Osteocyte (in vitro differentiated cells): ENCODE measurements at places on chromosomes 6 and 20. TPM values are rescaled to one million over a fixed set of nuclear protein-coding genes. Genes with fewer than 3 reads are reported as not detected.

The CEP57L1 gene
- total RNA-seq: 11.0 and 13.2 TPM in 2 replicates

The OPRL1 gene
- 1.6 and 2.1 TPM in 2 replicates for total RNA-seq

The SLC22A3 gene
- total RNA-seq: not detected in 2 replicates

The NKAIN2 gene
- total RNA-seq: 17.8 and 28.0 TPM in 2 replicates

The RIMS1 gene
- 23.5 and 24.7 TPM in 2 replicates for total RNA-seq

The TP53TG5 gene
- not detected in 2 replicates for total RNA-seq

The HLA-DPA1 gene
- 1.8 and 2.0 TPM in 2 replicates for total RNA-seq

The HRH3 gene
- total RNA-seq: not detected in 2 replicates

The BPIFB4 gene
- total RNA-seq: not detected in 2 replicates

- H3K36me3 ChIP-seq: no peaks in the 10 kb centered on the region
- no peak for DNase-seq
- H3K4me1 ChIP-seq: no peaks in the 10 kb centered on the region
- no peak overlapping the region for H3K4me3 ChIP-seq
- peaks cover 31% of the 10 kb centered on the region for H3K27me3 ChIP-seq
These were observed 13.6 kb upstream of the GATA5 start for GRCh38 chr20:62489186-62489931.

GRCh38 chr20:17859616-17860232 lies 108.9 kb downstream of the SNX5 start:
- no peak overlapping the region for H3K4me3 ChIP-seq
- no peak overlapping the region for H3K27ac ChIP-seq
- peaks cover 8% of the 10 kb centered on the region for H3K4me1 ChIP-seq
- DNase-seq: no peak

DNA sequence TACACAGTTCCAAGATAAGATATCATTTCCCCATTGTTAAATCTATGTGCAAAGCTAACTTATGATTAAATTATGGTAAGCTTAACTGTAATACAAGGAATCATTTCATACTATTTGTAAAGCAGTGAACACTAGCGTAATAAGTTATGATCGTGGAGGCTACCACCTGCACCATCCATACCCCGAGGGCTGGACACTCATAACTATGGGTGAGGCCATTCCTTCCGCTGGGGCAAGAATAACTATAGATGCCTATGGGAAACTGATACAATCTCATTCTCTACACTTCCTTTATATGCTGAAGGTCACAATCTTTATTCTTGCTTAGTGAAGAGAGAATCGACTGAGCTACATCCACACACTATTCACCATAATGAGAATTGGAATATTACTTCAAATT lies 916.0 kb upstream of the FLRT3 start:
- no peak overlapping the region for H3K27ac ChIP-seq
- DNase-seq: no peak
- no peaks in the 10 kb centered on the region for H3K36me3 ChIP-seq
- H3K27me3 ChIP-seq: peaks cover 3% of the 10 kb centered on the region

DNA sequence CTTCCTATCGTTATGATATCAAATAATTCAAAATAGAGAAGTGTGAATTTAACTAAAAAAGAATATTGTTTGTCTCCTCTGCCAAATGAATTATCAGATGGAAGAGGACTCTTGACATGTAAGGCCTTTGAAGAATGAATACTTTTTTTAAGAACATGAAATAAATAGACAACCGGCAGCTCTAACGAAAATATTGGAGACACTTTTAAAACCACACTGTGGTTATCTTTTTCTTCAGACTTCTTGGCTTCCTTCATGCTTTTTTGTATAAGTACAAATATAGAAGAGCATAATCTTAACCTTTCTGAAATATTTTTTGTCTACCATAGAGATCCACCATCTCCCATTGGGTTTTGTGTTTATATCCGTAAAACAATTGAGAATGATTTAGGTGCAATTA lies 115.2 kb upstream of the SCGN start:
- DNase-seq: no peak
- no peak overlapping the region for H3K27ac ChIP-seq
- no peak overlapping the region for H3K4me3 ChIP-seq
- H3K36me3 ChIP-seq: peaks cover 32% of the 10 kb centered on the region

GRCh38 chr6:142566628-142567396 lies 265.0 kb downstream of the ADGRG6 start:
- no peak overlapping the region for H3K4me3 ChIP-seq
- no peak overlapping the region for H3K27ac ChIP-seq
- H3K36me3 ChIP-seq: no peaks in the 10 kb centered on the region
- peaks cover 20% of the 10 kb centered on the region for H3K4me1 ChIP-seq

DNA sequence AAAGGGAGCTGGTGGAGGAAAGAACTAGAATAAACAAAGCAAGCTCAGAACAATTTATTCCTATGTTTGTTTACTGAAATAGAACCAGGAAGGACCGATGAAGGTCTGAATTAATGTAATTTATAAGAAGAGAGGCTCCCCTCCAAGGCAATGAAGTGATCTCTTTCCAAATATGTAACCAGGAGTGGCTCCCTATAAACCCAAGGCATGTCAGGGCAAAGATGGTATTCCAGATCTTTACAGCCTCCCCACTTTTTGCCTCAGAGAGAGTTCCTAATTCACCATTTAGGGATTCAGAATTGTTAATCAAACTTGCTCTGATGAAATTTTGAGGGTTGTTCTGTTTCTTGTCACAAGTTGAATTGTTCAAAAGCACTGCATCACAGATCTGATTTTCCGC lies 88.8 kb downstream of the HDGFL1 start:
- DNase-seq: no peak
- no peak overlapping the region for H3K4me3 ChIP-seq
- H3K4me1 ChIP-seq: peaks cover 31% of the 10 kb centered on the region
- no peaks in the 10 kb centered on the region for H3K27me3 ChIP-seq

DNA sequence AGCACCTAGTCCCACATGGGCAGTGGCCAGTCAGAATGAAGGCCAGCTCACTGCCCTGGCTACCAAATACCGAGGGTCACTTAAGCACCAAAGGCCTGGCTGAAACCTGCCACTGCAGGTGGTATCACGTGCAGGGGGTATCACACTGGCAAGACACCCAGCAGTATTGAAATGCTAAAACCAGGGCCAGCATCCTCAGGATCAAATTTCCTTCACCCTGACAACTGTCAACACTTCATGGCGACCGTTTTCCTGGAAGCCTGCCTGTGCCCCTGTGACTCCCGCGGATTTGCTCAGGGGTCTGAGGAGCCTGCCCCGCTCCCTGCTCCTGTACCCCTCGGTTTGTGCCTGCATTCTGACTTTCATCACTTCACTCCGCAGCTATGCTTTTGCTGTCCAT lies 151.1 kb downstream of the TTLL2 start:
- no peak overlapping the region for H3K27ac ChIP-seq
- H3K27me3 ChIP-seq: peaks cover 44% of the 10 kb centered on the region
- peak; percentile 44 for DNase-seq
- no peaks in the 10 kb centered on the region for H3K36me3 ChIP-seq
- H3K4me1 ChIP-seq: peaks cover 14% of the 10 kb centered on the region
- no peak overlapping the region for H3K4me3 ChIP-seq

GRCh38 chr6:3393836-3394202 lies 63.0 kb downstream of the SLC22A23 start:
- H3K4me1 ChIP-seq: peaks cover 11% of the 10 kb centered on the region
- no peaks in the 10 kb centered on the region for H3K27me3 ChIP-seq
- no peaks in the 10 kb centered on the region for H3K36me3 ChIP-seq
- H3K4me3 ChIP-seq: no peak overlapping the region

GRCh38 chr6:24995270-24995669 lies 59.5 kb upstream of the RIPOR2 start:
- no peaks in the 10 kb centered on the region for H3K36me3 ChIP-seq
- peaks cover 8% of the 10 kb centered on the region for H3K4me1 ChIP-seq
- no peak overlapping the region for H3K4me3 ChIP-seq
- no peak for DNase-seq
- H3K27ac ChIP-seq: no peak overlapping the region

DNA sequence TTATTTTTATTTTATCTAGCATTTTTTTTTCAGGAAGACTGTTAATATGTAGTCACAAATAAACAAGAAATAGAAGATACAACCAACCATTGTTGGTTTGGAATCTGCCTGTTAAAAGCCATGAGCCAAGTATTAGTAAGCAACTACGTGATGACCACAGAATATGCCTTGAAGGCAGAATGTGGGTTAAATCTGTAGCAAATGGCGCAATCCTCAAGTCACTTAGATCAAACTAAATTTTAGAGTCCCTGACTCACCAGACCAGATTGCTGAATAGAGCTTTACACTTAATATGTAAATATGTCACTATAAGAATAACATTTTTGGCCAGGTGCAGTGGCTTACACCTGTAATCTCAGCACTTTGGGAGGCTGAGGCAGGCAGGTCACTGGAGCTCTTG lies 800.1 kb upstream of the CITED2 start:
- H3K27ac ChIP-seq: peak overlapping the region; percentile 5
- no peaks in the 10 kb centered on the region for H3K27me3 ChIP-seq
- H3K36me3 ChIP-seq: no peaks in the 10 kb centered on the region
- no peak for DNase-seq

- no peak overlapping the region for H3K27ac ChIP-seq
- no peaks in the 10 kb centered on the region for H3K36me3 ChIP-seq
- H3K27me3 ChIP-seq: peaks cover 12% of the 10 kb centered on the region
- no peak overlapping the region for H3K4me3 ChIP-seq
- no peak for DNase-seq
These were observed 1233.0 kb upstream of the EYS start for GRCh38 chr6:66940003-66940402.

- peaks cover 24% of the 10 kb centered on the region for H3K4me1 ChIP-seq
- H3K36me3 ChIP-seq: no peaks in the 10 kb centered on the region
- no peaks in the 10 kb centered on the region for H3K27me3 ChIP-seq
- H3K27ac ChIP-seq: no peak overlapping the region
These were observed 9.5 kb upstream of the CDKN1A start for GRCh38 chr6:36669002-36669401.

GRCh38 chr6:23826572-23826971 lies 299.4 kb upstream of the NRSN1 start:
- H3K27me3 ChIP-seq: no peaks in the 10 kb centered on the region
- no peaks in the 10 kb centered on the region for H3K4me1 ChIP-seq
- no peak overlapping the region for H3K4me3 ChIP-seq
- no peak for DNase-seq

GRCh38 chr6:81940451-81940985 lies 188.0 kb upstream of the TENT5A start:
- H3K4me1 ChIP-seq: peaks cover 38% of the 10 kb centered on the region
- peaks cover 2% of the 10 kb centered on the region for H3K36me3 ChIP-seq
- peak overlapping the region; percentile 5 for H3K27ac ChIP-seq
- no peaks in the 10 kb centered on the region for H3K27me3 ChIP-seq

GRCh38 chr6:44110005-44110676 lies 17.1 kb downstream of the MRPL14 start:
- H3K4me1 ChIP-seq: peaks cover 4% of the 10 kb centered on the region
- H3K27ac ChIP-seq: no peak overlapping the region
- no peak overlapping the region for H3K4me3 ChIP-seq
- no peak for DNase-seq
- peaks cover 28% of the 10 kb centered on the region for H3K36me3 ChIP-seq
- no peaks in the 10 kb centered on the region for H3K27me3 ChIP-seq

GRCh38 chr6:49555951-49556350 lies 5.5 kb downstream of the C6orf141 start:
- no peak overlapping the region for H3K4me3 ChIP-seq
- no peaks in the 10 kb centered on the region for H3K36me3 ChIP-seq
- H3K27me3 ChIP-seq: peaks cover 27% of the 10 kb centered on the region
- DNase-seq: no peak
- peaks cover 10% of the 10 kb centered on the region for H3K4me1 ChIP-seq

DNA sequence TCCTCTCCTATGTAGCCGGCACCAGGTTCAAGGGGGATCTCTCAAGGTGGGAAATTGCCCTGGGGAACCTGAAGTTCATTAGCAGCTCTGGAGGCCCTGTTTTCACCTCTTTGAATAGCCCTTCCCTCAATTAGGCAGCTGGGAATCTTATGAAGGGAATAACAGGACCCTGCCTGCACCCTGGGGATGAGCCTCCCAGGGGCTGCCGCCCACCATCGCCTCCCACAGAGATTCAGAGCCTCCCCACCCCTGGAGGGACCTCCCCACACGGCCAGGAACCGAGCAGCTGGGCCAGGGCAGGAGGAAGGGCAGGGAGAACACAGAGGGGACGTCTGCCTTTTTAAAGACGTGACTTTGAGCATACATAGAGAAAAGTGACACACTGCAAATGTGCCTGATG lies 4.6 kb upstream of the EEF1A2 start:
- H3K27me3 ChIP-seq: peaks cover 22% of the 10 kb centered on the region
- H3K36me3 ChIP-seq: no peaks in the 10 kb centered on the region
- DNase-seq: no peak
- no peak overlapping the region for H3K4me3 ChIP-seq
- H3K4me1 ChIP-seq: no peaks in the 10 kb centered on the region

GRCh38 chr20:37968841-37969401 lies 64.3 kb downstream of the TTI1 start:
- peaks cover 46% of the 10 kb centered on the region for H3K27me3 ChIP-seq
- H3K36me3 ChIP-seq: peaks cover 9% of the 10 kb centered on the region
- peaks cover 25% of the 10 kb centered on the region for H3K4me1 ChIP-seq

GRCh38 chr6:168060521-168060931 lies 18.5 kb downstream of the FRMD1 start:
- DNase-seq: peak; percentile 92
- H3K27me3 ChIP-seq: no peaks in the 10 kb centered on the region
- H3K4me3 ChIP-seq: no peak overlapping the region
- peaks cover 12% of the 10 kb centered on the region for H3K4me1 ChIP-seq

GRCh38 chr6:89792881-89793280 lies 26.7 kb downstream of the MDN1 start:
- peaks cover 9% of the 10 kb centered on the region for H3K4me1 ChIP-seq
- no peak overlapping the region for H3K27ac ChIP-seq
- peak; percentile 38 for DNase-seq
- H3K36me3 ChIP-seq: peaks cover 15% of the 10 kb centered on the region
- H3K27me3 ChIP-seq: no peaks in the 10 kb centered on the region

- no peaks in the 10 kb centered on the region for H3K27me3 ChIP-seq
- H3K36me3 ChIP-seq: no peaks in the 10 kb centered on the region
- peaks cover 27% of the 10 kb centered on the region for H3K4me1 ChIP-seq
- H3K4me3 ChIP-seq: no peak overlapping the region
These were observed 42.9 kb downstream of the ARHGAP18 start for GRCh38 chr6:129667034-129667433.

DNA sequence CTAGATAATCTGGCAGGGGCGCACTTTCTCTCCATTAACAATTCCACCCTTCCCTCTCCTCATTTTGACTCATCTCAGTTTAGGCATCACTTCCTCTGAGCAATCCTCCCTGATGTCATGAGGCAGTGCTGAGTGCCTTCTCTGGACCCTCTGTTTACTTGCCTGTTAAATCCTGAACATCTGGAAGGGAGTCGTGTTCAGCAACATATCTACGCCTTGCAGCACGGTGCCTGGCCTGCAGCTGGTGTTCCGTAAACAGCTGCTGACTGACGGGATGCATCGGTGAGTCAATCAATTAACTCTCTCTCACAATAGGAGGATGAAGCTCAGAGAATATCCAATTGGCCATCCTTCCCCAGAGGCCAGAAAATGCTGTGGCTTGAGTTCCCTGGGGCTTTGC lies 613.5 kb downstream of the PTPRT start:
- peak; percentile 42 for DNase-seq
- H3K27ac ChIP-seq: no peak overlapping the region
- H3K27me3 ChIP-seq: no peaks in the 10 kb centered on the region
- no peaks in the 10 kb centered on the region for H3K4me1 ChIP-seq
- no peaks in the 10 kb centered on the region for H3K36me3 ChIP-seq
- no peak overlapping the region for H3K4me3 ChIP-seq

DNA sequence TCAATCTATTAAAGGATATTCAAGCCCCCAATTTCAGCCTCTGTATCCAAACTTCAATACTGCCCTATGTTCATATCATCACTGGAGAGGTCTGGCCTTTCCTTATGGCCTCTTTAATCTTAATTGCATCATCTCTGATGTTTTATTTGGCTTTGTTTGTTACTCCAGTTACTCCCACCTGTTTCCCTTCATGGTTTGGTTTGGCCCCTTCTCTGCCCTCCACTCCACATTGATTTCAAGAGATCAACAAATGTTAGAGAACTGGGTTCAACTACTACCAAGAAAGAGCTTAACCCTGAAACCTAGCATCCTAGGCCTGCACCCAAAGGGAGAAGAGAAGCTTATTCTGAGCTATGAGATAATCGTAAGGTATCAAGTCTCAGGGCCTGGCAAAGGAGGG lies 221.6 kb downstream of the LAMA2 start:
- H3K27ac ChIP-seq: no peak overlapping the region
- H3K4me3 ChIP-seq: no peak overlapping the region
- DNase-seq: no peak
- H3K27me3 ChIP-seq: peaks cover 10% of the 10 kb centered on the region
